ENCODE measurements at places on chromosomes 13 and 19.

DNA sequence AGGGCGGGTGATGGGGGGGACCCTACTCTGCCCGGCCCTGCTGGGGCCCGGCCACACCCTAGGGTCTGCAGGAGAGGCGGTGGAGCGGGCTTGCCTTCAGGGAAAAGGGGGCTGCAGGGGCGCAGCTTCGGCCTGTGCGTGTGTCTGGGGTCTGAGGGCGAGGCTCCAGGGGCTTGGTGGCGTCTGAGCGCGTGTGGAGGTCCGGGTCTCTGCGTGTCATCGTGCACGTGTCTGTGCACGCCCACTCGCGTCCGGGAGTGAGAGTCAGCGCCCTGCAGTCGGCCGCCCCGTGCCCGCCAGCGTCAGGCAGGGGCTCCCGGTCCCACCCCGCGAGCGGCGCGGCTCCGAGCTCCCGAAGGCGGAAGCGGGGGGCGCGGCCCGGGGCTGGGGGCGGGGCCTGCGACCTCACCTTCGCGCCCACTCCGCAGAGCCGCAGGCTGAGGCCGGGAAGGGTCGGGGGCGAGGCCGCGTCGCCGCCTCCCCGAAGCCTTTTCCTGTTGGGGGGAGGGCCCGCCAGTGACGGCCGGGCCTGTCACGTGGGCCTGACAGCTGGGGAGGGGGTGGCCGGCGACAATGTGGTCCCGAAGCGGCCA lies at the start of gene ARHGAP45:
Gene ARHGAP45 (plus strand): TSS at position 420 of the 593 bp plus-strand sequence. CDS start 239 bp downstream, outside the sequence.
- no peaks in the 10 kb centered on the region for H3K36me3 ChIP-seq
- peak within 1 kb of the TSS; percentile 12 for H3K27ac ChIP-seq
- H3K4me3 ChIP-seq = peak within 1 kb of the TSS; percentile 41

DNA sequence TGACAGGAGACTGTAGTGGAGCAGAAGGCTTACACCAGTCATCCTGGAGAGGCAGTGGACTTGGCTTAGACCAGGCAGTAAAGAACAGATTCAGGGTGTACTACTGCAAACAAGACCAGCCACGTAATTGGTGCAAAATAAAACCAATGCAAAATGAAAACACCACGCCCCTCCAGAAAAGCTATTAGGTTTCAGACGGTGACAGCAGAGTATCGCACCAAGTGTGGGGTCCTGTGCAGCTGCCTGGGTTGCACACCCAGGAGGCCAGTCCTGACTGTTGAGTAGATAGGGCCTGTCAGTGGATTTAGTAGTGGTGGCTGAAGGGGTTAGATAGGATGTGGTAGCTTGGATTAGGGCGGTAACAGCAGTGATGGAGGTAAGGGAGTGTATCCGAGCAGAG lies 5.4 kb upstream of the PRKACA start:
- no peaks in the 10 kb centered on the region for H3K36me3 ChIP-seq
- no peak for DNase-seq
- no peak overlapping the region for H3K27ac ChIP-seq
- H3K27me3 ChIP-seq = no peaks in the 10 kb centered on the region
- H3K4me1 ChIP-seq = peaks cover 23% of the 10 kb centered on the region

DNA sequence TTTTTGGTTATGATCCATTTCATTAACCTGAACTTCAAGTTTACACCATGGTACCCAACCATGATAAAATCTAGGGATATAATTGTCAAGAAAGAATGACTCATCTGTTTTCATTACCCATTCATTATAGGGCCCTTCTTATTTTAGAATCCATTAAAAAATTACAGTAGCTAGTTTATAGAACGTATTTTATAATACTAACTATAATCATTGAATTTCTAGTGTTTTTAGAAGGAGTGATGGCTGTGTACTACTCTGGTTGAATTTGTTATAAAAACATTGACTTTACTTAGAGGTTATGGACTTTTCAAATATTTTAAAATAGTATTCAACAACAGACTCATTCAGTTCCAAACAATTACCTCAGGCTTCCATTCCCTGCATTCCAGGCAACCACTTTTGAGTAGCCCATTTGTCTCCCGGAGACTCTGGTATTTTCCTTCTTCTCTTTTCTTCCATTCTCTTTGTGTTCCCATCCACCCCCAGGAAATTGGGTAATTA lies 71.9 kb upstream of the KLF12 start:
- no peaks in the 10 kb centered on the region for H3K4me1 ChIP-seq
- H3K36me3 ChIP-seq = no peaks in the 10 kb centered on the region
- H3K4me3 ChIP-seq = no peak overlapping the region
- no peak overlapping the region for H3K27ac ChIP-seq
- no peak for DNase-seq

DNA sequence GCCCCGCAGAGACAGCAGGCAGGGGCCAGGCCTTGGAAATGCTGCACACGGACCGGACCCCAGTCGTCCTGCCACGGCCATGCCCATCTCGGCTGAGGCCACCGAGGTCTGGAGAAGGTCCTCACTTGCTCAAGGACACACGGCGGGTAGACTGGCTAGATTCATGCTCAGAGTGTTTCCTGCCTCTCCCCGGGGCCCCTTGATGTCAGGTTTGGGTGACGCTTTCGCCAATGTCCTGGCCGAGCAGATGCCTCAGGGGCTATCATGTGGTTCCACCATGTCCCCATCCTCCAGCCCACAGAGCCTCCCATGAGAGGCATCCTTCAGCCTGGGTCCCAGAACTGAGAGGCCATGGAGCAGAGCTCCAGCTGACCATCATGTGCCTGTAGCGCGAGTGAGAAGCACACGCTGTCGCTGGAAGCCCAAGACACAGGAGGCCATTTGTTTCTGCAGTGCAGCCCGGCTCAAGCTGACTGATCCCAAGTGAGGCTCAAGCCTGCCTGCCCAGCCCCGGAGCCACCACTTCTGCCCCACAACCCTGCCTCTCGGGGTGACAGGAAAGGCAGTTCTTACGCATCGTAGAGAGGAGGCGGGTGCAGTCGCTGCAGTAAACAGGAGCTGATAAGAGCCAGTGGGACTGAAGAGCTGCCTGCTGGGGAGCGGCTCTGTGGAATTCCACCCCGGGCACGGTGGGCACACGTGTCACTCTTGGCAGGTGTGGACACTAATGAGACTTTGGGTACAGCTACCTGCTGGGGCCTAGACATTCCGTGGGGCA lies 53.9 kb upstream of the GAS6 start:
- H3K4me3 ChIP-seq = no peak overlapping the region
- peak; percentile 77 for DNase-seq
- no peak overlapping the region for H3K27ac ChIP-seq
- H3K4me1 ChIP-seq = peaks cover 8% of the 10 kb centered on the region

Data from vagina (tissue), 2 donors.